ENCODE measurements at places on chromosomes 5 and 9.

DNA sequence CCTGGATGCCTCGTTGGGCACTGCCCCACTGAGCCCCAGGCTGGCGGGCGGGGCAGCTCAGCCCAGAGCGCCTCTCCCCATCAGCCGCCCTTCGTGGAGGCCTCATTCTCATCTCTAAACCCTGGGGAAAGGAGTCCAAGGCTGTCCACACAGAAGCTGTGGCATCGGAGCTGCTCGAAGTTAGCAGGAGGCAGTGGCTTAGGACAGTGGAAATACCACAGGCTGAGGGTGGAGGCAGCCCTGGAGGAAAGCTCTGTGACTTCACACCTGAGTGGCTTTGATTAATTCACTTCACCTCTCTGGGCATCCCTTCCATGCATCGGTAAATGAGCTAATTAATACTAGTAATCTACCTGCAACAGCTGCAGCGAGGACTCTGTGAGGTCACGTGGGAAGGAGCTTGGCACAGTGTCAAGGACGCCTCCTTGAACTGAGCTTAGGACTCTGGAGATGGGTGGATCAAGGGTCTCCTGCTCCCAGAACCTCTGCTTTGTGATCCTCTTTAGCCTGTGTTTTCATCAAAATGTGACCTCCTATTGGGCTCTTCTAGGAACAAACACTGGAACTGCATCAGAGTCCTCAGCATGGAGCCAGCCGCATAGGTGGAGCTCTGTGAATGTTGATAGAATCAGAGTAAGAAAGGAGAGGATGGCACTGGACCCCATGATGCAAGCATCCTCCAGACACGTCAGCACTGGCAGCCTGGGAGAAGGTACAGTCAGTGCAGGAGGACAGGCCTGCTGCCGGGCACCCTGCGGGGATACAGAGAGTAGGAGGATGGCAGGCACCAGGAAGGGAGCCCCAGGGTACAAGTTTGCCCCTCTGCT lies 842 bp upstream of the ANGPTL2 start:
- DNase-seq, result no peak

- no peak for DNase-seq
Measured at GRCh38 chr9:107609547-107609946, 120.0 kb upstream of the KLF4 start.

DNA sequence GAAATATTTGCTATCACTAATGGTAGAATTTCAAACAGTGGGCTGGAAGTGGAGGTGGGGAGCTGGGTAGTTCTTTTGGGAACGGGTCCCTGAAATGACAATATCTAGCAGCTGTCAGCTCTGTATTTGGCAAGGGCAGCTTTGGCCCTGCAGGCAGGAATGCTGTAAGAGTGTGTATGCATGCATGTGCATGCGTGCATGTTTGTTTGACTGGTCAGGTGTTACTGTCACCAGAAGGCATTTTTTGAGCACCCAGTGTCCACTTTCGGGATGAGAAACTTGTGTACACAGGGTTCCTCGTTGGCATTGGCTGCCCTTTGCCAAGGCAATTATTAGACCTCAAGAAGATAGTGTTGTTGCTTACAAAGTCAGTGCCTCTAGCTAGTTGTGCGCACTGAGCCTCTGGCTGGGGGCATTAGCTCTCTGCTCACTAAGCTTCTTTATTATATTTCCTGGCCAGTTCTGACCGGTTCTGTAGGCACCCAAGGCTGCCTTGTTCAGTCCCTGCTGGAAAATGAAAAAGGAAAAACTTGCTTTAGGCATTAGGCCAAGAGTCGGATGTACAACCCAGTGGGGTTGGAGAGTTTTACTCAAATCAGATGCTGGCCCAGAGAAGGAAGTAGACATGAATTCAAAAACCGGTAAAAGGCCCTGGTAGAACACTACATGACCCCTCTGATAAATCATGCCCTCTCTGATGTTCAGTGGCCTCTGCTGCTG lies 2.0 kb downstream of the CYFIP2 start:
- DNase-seq, result no peak

DNA sequence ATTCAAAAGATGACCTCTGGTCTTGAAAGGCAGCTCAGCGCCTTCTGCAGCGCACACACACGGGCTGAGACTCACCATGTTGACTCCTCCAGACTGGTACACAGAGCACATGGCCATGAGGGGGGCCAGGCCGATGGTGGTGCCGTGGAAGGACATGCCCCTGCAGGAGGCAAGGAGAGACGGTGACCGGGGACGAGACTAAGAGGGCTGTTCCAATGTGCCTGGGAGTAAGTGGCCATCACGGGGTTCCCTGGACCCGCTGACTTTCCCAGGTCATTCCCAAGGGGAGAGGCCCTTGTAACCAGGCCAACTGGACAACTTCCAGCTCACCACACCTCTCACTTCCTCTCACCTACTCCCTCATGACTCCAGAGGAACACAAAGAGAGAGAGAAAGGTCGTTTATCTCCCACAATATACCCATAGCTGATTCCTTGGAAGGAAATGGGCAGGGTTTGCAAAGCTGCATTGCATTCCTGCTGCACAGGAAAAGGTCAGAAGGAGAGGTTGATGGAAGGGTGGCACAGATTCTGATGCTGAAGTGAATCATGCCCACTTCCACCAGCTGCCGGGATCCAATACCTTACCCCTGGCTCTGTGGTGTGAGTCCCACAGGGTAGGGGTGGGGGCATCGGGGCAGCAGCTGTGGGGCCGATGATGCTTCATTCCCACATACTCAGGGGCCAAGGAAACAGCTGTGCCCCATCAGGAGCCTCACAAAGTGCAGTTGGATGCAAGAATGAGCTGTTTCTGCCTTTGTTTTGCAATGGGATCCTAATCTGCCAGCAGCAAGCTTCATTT lies 47.2 kb downstream of the NIPAL4 start:
- no peak for DNase-seq

DNA sequence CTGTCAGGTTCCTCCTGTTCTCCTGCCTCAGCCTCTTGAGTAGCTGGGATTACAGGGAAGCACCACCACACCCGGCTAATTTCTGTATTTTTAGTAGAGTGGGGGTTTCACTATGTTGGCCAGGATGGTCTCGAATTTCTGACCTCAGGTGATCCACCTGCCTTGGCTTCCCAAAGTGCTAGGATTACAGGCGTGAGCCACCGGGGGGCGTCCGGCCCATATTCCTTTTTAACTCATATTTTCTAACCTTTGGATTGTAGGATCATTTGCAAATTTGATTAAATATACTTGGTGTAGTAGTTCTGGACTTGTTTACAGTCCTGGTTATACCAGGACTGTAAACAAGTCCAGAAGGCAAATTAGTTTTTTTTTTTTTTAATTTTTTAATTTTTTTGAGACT lies 4.3 kb downstream of the TCERG1 start:
- no peak for DNase-seq

DNA sequence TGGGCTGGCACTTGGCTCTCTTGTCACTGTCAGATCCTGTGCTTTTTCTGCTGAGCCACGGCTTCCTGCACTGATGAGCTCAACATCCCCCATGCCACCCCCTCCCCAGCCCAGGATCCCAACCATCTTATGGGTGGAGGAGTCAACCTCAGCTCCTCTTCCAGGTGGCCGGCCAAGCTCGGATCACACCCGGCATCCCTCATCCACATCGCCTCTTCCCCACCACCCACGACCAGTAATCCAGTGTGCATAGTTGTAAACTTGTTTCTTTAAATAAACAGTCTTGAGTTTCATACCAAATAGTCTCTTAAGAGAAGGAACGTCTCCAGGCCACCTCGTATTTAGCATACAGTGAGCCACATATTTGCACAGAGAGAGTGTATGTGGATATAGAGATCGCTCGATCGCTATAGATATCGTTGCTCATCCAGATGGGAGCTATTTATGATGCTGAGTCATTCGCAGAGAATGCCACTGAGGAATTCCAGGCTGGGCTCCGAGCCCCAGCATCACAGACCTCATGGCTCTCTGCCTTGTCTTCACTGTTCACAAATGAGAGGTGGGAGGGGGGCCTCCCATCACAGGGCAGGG lies 61.8 kb upstream of the CPLX2 start:
- DNase-seq, result no peak

- DNase-seq, result no peak
Measured at GRCh38 chr9:96430377-96430776, 12.2 kb upstream of the ZNF367 start.

DNA sequence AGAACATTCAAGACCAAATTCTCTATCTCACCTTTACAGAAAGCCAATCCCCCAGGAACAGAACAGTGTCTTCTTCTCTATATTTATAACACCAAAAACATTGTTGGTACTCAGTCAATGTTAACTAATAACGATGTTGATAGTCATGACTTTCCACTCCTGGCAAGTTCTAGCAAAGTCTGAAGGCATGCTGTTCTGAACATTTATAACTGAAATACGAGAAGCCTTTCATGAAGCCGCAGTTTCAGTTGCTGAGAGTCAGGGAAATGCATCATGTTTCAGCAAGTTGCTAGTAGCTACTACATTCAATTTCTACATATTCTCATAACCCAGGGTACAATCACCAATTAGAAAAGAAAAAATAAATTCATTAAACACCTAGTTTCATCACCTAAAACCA lies 301.4 kb downstream of the PDE4D start:
- no peak for DNase-seq

- no peak for DNase-seq
Measured at GRCh38 chr5:15850536-15850935, 329.1 kb downstream of the MARCHF11 start.

DNA sequence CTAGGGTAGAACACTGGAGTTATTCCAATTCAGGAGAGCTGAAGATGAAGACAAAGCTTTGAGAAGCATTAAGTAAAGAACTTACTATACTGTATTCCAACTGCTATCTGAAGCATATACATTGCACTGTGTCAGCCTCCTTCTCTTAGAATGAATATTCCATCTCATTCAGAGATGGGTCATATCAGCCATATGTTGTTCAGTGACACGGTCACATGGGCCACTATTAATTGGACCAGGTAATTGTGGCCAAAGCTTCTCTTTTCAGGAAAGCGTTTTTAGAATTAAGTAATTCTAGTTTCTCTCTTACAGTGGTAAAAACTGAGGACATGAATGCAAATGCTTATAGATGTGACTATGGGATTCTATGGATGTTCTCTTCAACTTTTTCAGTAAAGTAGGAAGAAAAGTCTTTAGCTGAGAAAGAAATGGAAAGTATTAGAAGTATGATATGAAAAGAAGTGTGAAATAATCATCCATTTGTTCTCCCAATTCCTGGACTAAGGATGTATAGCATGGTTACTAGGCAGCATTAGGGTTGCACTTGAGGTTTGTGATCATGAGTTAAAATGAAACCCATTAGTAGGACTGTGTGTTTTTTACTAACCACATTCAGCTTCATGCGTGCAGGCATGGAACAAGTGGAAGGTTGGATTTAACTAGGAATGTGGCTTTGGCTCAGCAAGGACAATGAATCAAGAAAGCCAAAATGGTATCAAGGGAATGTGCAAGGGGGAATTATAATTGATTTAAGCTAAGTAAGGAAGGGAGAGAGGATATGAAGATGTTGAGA lies 40.9 kb downstream of the CETN3 start:
- no peak for DNase-seq

DNA sequence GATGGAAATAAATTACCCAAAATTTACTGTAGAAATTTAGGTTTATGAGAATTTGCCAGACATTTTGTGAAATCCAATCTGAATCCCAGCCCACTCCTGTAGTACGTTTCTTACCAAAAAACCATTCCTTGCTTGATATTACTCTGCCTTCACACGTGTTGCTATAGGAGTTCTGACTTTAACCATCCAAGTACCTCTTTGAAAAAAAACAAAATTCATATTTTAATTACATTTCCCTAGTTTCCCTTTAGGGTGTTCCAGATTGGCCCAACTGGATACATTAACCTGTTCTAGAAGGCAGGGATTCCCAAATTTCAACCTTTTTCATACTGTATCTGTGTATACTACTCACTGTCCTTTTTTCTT lies 1.4 kb upstream of the PJA2 start:
- DNase-seq, result no peak
